Fibroblast of skin of left quadriceps (primary cell): ENCODE measurements at places on chromosomes 13 and 19.
A peak's percentile ranks its signal among the peaks of the same experiment; 100 is the strongest.

DNA sequence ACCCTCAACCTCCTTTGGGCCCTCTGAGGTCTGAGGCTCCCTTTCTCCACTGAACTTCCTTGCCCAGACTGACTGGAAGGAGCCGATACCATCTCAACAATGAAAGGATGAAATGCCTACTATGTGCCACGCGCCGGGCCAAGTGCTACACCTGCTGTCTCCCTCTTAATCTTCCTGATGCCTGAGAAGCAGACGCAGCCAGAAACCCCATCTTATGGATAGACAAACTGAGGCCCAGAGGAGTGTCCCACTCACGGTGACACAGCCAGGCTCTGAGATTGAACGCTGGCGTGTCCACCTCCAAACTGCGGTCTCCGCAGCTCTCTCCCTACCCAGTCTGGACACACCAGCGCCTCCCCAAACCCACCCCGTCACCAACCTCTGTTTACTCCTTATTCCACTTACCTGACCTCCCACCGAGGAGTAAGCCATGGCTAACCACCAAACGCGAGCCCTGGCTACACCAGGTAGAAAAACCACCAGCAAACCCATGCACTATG lies 20.9 kb downstream of the MLLT1 start:
- no peak for DNase-seq

DNA sequence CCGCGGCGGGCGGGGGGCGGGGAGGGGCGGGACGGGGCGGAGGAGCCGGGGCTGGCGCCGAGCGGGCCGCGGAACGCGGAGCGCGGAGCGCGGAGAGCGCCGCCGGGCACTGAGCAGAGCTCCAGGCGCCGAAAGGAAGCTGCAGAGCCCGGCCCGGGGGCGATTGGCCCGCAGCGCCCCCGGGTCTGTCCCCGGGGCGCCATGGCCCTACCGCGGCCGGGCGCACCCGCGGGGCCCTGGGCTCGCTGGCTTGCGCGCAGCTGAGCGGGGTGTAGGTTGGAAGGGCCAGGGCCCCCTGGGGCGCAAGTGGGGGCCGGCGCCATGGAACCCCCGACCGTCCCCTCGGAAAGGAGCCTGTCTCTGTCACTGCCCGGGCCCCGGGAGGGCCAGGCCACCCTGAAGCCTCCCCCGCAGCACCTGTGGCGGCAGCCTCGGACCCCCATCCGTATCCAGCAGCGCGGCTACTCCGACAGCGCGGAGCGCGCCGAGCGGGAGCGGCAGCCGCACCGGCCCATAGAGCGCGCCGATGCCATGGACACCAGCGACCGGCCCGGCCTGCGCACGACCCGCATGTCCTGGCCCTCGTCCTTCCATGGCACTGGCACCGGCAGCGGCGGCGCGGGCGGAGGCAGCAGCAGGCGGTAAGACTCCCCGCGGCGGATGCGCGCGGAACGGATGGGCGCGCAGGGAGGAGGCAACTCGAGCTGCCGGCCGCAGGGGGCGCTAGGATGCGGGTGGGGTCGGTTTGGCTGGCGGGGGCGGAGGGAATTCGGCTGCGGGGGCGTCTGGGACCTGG lies at the start of gene PDE4A:
Gene PDE4A, plus strand, starts transcription at position 95 of the 796 bp plus-strand sequence. Its CDS starts 227 bp downstream, at position 322.
- DNase-seq, result no peak

GRCh38 chr13:112165712-112166111 lies 98.8 kb downstream of the SOX1 start:
- no peak for DNase-seq

DNA sequence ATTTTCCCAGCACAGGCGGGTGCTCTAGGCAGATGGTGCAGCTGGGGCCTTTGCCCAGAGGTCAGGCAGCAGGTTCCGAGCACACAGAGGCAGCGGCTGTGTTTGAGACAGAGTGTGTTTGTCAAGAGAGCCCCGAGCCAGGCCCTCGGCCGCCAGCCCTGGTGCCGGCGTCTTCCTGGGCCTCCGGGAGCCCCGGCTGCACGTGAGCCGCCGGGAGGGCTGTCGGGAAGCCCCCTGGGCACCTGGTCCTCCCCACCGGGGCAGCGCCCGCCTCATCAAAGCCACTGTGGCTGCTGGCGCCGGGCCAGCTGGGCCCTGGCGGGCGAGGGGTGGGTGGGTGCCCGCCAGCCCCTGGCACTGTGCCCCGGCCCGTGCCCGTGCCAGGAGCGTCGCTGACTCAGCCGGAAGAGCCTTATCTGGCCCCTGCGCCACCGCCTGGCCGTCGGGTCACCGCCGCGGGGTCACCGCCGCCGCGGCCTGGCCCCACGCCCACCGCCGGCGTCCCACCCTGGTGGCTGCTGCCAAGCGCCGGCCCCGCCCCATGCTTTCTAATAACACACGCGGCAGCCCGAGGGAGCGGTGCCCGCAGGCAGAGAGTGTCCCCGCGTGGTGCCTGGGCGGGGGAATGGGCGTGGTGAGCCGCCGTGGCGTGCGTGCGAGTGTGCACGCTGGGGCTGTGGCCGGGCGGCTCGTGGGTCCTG lies 14.9 kb downstream of the ARID3A start:
- DNase-seq, result no peak

DNA sequence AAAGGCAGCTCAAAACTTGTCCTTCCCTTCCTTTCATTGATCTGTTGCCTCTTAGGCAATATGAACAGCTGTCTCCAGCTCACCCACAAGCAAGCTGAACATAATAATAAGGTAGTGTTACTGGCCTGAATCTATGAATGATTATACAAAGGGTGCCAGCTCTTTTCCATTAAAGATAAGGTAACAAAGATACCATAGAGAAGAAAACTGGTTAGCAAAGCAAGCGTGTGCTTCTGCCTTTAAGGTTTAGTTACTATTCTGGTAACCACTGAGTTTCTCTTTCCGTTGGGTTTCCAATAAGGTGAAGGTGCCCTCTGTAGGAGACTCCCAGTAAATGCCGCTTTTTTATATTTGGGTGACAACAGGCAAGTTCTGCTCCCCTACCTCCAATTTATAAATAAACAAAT lies 12.1 kb upstream of the DACH1 start:
- no peak for DNase-seq

GRCh38 chr19:51024924-51025323 lies 1.5 kb downstream of the KLK11 start:
- DNase-seq, result no peak

DNA sequence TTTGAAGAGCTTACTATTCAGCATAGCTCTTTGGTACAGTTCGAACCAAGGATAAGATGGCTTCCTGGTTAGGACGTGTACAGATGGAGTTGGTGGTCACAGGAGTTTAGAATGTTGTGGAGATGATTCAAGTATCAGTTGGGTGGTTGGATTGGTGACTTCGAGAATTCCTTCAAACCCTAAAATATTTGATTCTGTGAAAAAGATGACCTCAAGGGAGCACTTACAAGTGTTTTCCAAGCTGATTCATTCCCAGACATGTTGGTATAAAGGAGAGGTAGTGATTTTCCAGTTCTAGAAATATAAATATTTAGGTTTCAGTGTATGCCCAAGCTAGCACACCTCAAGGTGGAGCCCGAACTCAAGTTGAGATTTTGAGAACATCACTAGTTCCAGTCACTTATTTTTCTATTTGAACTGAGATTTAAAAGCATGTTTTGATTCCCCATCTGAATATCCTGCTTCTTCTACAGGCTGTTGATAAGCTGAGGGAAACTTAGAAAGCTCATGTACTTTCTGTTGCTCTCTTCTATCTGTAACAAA lies 306.1 kb downstream of the DCT start:
- DNase-seq, result peak; percentile 52

DNA sequence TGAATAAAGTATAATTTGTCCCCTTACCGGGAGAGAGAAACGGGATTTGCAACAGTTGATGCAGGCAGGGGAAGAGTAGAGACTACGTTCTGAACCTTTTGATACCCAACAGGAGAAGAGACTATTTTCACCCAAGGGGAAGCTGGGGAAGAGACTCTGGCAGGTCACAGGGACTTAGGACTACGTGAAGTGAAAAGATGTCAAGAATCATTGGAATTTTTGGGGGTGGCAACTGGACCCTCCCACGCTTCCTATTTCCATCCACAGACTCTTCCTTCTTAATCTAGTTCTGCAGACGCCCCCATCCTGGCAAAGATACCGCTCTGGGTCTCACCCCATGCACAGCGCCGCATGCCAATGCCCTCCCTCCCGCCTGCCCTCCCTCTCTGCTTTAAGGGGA lies 13.8 kb downstream of the CABP5 start:
- no peak for DNase-seq

DNA sequence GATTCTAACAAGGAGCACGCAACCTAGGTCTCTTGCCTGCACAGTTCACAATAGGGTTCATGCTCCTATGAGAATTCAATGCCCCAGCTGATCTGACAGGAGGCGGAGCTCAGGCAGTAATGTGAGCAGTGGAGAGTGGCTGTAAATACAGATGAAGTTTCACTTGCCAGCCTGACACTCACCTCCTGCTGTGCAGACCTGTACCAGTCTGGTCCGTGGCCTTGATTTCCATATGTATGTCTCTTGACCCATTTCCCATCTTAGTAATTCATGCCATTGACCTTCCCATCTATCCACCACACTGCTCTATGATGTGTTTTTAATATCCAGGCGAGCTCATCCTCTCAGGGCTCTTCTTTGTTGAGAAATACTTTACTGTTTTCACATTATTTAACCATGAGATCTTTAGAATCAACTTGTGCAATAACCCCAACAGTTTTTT lies 95.2 kb downstream of the LRCH1 start:
- DNase-seq, result no peak

DNA sequence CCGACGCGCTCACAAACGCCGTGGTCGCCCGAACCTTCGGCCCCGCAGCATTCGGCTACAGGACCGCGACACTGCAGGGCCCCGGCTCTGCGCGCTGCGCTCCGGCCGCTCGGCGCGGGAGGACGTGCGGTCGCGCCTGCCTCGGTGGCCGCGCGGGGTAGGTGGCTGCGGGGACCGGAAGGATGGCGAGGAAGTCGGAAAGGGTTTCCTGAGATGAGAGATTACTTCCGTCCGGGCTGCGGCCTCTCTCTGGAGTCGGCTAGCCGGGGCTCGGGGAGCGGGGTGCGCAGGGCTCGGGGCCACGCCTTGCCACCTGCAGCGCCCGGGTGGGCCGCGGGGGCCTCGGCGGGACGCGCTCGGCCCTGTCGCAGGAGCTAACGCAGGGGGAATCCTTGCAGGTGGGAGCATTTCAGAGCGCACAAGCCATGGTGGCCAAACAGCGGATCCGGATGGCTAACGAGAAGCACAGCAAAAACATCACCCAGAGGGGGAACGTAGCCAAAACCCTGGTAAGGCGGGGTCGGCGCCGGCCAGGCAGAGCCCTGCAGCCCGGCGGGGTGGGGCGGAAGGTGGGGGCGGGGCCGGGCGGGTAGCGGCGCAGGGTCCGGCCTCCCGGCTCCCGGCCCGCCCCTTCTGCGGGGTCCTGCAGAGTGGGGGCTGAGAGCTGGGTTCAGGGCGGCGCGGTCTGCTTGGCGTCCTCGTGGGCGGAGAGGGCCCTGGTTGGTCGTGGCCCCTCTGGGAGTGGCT lies at the start of gene SERP2:
Gene SERP2, plus strand, starts transcription at position 224 of the 747 bp plus-strand sequence. Its CDS starts 202 bp downstream, at position 426.
- DNase-seq, result no peak

DNA sequence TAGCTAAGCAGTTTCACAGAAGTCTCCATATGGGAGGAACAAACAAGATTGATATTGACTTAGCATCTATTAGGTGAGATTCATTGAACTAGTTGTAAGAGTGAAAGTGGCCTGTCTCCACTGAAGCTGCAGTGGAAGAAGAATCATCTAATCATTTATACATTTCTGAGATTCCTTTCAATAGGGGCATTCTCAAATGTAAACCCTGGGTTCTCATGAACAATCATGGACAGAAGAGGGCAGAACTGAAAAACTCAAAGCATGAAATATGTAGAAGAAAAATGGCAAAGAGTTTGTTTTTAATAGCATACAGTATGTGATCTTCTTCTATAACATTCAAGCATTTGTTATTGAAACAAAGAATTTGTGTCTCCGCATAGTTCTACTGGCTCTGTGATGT lies 17.6 kb upstream of the POSTN start:
- DNase-seq, result no peak

GRCh38 chr19:37077501-37077933 lies 716 bp upstream of the ZNF420 start:
- no peak for DNase-seq

DNA sequence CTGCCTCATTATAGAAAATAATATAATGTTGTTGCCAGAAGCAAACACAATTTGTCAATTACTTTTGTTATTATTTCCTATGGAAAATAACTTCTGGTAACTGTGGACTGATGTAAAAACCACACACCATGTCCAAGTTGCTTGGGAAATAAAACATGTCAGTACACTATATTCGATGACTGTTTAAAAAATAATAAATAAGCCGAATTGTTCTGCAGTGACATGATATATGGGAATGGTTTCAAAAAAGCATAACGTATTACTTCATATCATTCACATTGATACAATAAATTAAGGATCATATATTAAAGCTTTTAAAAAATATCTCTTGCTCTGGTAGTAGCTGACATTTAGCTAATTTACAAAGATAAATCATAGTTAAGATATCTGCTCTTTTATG lies 2062.1 kb downstream of the PCDH9 start:
- no peak for DNase-seq

DNA sequence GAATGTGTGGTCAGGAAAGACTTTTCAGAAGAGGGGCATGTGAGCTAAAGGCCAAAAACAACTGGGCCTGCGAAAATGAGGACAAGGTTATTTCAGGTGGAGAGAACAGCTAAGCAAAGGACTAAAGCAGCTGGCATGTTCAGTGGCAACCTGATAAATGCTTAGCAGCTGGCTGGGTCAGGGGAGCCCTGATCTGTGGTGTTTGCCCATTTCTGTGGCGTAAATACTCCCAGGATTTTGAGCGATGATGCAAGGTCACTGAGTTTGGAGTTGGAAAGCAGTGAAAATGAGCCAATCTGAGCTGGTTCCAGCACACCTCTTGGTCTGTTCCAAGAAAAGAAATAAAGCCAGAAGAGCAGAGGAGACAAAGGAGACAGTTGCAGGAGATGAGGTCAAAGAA lies 704.3 kb downstream of the UQCRFS1 start:
- DNase-seq, result no peak

DNA sequence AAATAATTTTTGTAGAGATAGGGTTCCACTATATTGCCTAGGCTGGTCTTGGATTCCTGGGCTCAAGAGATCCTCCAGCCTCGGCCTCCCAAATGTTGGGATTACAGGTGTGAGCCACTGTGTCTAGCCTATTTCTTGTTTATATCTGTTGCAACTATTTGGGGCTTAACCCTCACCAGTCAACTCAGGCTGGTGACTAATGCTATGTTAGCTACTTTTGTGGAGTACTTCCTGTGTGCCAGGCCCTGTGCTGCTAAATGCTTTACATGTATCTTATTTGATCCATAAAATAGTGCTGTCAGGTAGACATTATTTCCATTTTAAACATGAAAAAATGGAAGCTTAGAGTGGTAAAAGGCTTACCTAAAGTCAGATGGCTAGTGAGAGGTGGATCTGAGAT lies 13.8 kb downstream of the CEACAM1 start:
- no peak for DNase-seq
